ENCODE measurements at places on chromosomes 6 and 20.

GRCh38 chr6:79438030-79438429 is 99.2 kb downstream of the LCA5 start:
- DNase-seq, result peak; percentile 38

DNA sequence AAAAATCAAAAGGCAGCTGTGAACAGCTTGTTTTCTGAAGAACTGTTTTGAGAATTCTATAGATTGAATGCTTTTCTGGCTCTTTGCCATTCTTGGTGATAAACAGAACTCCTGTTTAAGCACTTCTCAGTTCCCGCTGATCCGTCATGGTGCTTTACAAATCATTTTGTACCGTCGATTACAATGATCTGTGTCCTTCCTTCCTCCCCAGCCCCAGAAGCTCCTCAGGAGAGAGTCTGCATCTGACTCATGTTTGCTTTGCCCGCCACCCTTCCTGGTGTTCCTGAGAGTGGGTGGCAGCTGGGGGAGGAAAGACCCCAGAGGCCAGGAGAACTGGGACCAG is 538.6 kb upstream of the MARCKS start:
- peak; percentile 25 for DNase-seq

DNA sequence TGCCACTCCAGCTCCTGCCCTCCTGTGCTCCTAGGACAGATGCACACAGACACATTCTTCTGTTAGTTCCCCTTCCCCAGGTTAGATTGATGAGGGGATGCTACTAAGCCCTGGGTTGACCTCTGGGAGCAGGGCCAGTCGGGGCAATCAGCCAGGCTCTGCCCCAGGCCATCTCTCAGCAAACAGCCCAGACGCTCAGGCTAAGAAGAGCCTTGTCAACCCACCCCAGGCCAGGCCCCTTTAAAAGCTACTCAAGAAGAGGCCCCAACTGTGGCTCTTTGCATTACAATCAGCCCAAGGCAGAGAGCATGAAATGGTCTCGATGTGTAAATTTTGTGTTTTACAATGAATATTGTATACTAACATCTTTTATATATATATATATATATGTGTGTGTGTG is 107.4 kb downstream of the TFAP2A start:
- no peak for DNase-seq

- DNase-seq, result no peak
These were observed 218.7 kb downstream of the TRDN start for GRCh38 chr6:123418071-123418470.

- peak; percentile 27 for DNase-seq
These were observed 39.4 kb upstream of the RGS17 start for GRCh38 chr6:153170511-153170910.

DNA sequence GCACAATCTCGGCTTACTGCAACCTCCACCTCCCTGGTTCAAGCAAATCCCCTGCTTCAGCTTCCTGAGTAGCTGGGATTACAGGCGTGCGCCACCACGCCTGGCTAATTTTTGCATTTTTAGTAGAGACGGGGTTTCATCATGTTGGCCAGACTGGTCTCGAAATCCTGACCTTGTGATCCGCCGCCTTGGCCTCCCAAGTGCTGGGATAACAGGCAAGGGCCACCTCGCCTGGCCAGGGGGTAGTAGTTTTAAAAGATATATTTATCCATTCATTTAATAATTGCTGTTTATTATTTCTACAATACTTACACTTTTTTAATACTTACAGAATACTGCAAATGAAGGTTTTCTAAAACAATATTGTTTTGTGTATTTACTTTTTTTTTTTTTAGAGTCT is 15.5 kb upstream of the DDX27 start:
- DNase-seq, result no peak

GRCh38 chr6:142395768-142396231 is 94.0 kb downstream of the ADGRG6 start:
- peak; percentile 66 for DNase-seq

DNA sequence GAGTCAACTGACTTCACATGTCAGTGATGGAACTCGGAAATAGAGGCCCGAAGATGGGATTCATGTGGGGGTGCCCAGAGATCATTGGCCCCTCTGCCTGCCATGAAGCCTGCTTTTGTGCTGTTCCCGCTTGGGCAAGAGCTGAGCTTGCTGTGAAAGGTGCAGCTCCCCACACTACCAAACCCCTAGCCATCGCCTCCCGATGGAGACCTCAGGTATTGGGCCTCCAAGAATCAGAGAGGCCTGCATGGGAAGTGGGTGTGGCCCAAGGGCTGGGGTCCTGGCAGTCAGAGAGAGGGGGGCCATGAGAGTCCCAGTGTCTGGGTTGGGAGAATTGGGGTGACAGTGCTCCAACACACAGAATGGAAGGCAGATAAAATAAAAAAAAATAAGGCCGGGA is 160.9 kb downstream of the SOD2 start:
- no peak for DNase-seq

- no peak for DNase-seq
These were observed 3.0 kb upstream of the KCNK17 start for GRCh38 chr6:39317256-39317655.

GRCh38 chr20:19644085-19644484 is 114.0 kb upstream of the RIN2 start:
- no peak for DNase-seq

DNA sequence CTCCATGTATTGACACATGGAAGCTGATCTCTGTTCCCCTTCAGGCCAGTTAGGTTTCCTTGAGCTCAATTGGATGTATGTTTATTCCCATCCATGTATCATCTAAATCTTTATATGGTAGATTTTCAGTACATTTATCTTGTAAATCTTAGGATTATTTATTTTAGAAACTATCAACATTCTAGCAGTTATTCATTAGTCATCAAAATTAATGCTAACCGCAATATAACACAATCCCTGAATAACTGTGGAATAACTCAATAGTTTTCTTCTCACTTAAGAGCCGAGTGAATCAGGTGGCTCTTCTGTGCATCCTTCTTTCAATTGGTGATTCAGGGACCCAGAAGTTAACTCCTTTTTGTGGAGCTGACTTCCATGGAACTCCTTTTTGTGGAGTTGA is 15.5 kb upstream of the TBX18 start:
- no peak for DNase-seq
